Mucosa of descending colon (tissue), 3 donors: ENCODE measurements at places on chromosomes 16 and 17. TPM values are rescaled to one million over a fixed set of nuclear protein-coding genes. Genes with fewer than 3 reads are reported as not detected.

ASGR1 gene
- total RNA-seq: 1.6 TPM

- no peak for DNase-seq
Measured at GRCh38 chr16:79994418-79994817, 393.9 kb upstream of the MAF start.

GRCh38 chr16:29806099-29806579 is at the start of gene MAZ:
MAZ (plus strand) TSS chr16:29806529; CDS start chr16:29806702, 173 bp downstream.
- no peak for DNase-seq

DNA sequence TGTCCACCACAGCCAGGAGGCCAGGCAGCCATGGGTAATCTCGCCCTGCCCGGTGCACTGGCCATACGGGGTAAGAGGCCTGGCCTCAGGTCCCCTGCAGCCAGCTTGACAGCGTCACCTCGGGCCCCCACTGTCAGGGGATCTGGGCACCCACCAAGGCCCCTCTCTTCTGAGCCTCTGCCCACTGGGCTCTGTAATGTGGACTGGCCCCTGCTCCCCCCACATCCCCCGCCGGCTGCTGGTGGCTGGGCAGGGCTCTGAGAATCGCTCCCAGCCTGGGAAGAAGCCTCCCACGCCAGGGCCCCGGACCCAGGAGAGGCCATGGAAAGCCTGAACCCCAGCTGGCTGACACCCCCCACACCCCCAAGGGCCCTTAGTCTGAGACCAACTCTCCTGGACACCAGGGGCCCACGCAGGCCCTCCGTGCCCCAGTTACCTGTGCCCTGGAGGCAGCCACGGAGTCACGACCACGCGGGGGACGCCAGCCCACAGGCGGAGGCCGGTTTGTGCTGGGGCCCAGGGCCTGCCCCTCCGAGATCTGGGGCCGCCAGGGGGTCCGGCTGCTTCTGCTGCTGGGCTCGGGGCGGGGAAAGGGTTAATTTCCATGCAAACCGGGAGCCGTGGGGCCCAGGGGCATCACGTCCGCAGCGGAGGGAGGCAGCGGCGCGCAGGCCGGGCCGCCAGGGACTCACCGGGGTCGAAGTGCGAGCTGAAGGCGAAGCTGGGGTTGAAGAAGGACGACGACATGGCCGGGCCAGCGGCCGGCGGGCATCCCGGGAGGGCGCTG is at the start of gene PVALEF:
Gene PVALEF, plus strand, starts transcription at position 262 of the 787 bp plus-strand sequence. CDS start 15,720 bp downstream, outside the sequence.
- DNase-seq: no peak

- no peak for DNase-seq
Measured at GRCh38 chr17:66959641-66960375, 4.7 kb upstream of the CACNG4 start.

- DNase-seq: no peak
Measured at GRCh38 chr16:1043881-1044451, 28.6 kb upstream of the SSTR5 start.

FBXL16 gene
- total RNA-seq: 2.2 TPM

OR4D2 gene
- not detected for total RNA-seq

ADAMTS18 gene
- total RNA-seq: 0.20 TPM

DNA sequence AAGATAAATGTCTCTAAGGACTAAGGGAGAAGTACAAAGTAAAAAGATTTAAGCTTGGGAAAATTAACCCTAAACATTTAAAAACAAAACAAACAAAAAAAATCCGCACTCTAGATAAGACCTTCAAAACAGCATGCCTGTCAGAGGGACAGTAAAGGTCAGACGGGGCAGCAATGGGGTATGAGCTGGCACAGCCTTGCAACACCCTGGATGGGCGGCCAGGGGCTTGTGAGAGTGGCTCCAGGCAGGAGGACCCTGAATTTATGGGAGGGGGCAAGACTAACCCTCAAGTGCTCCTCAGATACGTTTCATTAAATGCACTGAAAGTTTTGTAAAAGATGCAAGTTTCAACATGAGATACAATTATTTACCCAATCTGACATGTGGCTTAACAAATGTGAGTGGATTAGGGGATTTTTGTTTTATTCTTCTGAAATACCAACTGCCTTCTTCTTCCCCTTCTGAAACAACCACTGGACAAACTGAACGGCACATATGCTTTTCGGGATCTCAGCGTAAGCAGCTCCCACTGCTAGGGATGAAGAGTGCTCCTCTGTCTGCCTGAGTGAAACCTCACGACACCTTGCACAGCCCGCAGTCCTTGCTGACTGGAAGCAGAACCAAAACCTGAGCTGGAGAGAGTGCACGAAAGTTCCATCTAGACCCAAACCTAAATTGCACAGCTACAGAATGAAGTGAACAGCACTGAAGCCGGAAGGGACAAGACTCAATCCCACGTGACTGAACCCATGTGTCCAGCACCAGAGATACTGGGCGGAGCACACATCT is 128.4 kb downstream of the ANKRD11 start:
- DNase-seq: peak; percentile 33

KRT33B gene
- not detected for total RNA-seq

BCO1 gene
- total RNA-seq: 6.5 TPM

TUBG1 gene
- 42.6 TPM for total RNA-seq

DNA sequence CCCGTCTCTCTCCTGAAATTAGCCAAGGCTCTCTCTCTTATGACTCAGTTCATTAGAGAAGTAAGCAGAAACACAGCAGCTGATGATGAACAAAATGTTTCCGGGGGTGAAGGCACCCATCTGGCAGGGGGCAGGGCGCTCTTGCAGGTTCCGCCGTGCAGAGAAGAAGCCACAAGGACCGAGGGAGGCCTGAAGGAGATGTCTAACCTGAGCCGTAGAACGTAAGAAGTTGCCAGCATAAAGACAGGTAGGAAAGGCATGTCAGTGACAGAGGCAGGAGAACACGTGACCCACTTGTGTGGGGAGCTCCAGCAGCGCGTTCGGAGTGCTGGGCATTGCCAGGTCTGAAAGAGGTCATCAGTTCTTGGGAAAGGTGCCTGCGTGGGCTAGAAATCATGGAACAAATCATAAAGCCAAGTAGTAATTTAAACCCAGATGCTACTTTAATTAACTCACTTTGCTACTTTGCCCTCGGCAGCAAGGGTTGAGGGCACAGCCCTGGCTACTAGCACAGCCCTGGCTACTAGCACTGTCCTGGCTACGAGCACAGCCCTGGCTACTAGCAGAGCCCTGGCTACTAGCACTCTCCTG is 198.6 kb downstream of the RPTOR start:
- DNase-seq: no peak

GRCh38 chr17:41750862-41751261 is 16.4 kb upstream of the HAP1 start:
- no peak for DNase-seq

GRCh38 chr16:30896261-30896888 is at the start of gene CTF1:
CTF1 (plus strand) TSS chr16:30896614; CDS start chr16:30896644, 30 bp downstream.
- peak; percentile 61 for DNase-seq

KRT20 gene
- 553 TPM for total RNA-seq

DNA sequence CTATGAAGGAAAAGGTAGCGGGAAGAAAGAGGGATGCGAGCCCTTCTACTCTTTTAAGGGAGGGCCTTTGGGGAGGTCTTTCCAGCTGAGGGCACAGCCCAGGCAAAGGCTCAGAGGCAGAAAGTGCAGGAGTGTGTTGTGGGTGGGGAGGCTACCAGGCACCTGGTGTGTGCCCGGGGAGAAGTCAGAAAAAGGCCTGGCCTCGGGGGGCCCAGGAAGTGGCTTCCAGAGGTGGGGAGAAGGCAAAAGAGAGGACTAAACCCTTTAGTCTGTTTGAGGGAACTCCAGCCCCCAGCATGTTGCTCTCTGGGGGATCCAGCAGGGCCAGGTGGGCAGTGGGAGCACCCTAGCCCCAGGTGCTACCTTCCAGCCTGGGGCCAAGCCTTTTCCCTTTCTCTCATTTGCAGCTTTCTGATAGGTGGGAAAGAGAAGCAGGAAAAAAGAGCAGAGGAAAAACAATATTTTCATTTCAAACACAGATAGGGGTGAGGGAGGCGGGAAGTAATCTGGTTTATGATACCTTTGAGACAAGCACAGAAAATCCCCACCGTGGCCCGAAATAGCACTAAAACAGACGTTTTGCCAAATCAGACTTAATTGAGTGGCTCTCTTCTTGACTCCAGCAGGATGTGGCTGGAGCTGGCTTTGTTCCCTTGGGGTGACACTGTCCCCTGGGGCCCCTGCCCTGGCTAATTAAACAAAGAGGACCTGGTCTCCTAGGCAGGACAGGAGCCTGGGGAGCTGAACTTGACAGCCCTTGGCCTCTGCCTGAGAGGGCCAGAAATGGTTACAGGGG is 10.4 kb downstream of the RAI1 start:
- no peak for DNase-seq

GRCh38 chr17:58371300-58371950 is 19.4 kb upstream of the SUPT4H1 start:
- no peak for DNase-seq

ASPA gene
- 6.6 TPM for total RNA-seq

GRCh38 chr16:66225696-66226095 is 140.8 kb upstream of the CDH5 start:
- no peak for DNase-seq

GPR179 gene
- total RNA-seq: 0.38 TPM

DNA sequence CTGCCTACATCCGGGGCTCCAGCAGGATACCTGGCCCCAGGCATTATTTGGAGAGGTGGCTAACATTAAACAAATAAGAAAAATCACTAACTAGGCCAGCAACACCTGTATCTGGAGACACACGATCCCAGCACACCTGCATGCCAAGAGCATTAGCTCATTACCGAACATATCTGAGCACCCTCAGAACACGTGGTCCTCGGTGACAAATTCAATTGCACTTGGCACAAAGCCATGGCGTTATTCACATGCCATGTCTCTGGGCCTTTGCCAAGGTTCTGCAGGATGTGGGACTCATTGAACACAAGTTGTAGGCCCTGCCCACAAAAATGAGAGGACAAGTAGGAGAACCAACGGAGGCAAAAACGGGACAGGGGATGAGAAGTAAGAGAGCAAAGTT is 552.3 kb downstream of the TOX3 start:
- DNase-seq: no peak

ITGB4 gene
- total RNA-seq: 246 TPM

GRCh38 chr17:71455219-71455618 is 665.6 kb upstream of the SOX9 start:
- DNase-seq: no peak

- DNase-seq: no peak
Measured at GRCh38 chr16:49738832-49739231, 117.1 kb downstream of the ZNF423 start.

ANKRD13B gene
- total RNA-seq: 3.3 TPM

CNGB1 gene
- total RNA-seq: 0.14 TPM

CCL4 gene
- 8.8 TPM for total RNA-seq
